Retina (tissue), 1 donor: ENCODE measurements at places on chromosomes 6 and 20.

- DNase-seq = peak; percentile 68
Measured at GRCh38 chr6:12291839-12292604, 1.9 kb downstream of the EDN1 start.

DNA sequence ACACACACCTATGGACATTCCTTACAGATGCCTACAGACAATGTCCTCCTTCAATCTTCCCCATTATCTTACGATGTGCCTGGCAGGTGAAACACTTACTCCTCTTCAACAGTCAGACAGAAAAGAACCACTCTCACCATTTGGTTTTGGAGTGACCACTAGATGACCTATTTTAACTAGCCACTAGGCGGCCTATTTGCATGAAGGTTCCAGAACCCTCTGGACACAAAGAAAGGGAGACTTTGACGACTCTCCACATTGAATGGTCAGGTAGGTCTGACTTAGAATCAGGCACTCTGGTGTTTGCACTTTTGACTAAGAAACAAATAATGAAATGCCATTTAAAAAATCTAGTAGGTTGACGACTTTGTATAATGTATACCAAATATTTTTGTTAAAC, 42.0 kb downstream of the PNLDC1 start:
- no peak for DNase-seq

DNA sequence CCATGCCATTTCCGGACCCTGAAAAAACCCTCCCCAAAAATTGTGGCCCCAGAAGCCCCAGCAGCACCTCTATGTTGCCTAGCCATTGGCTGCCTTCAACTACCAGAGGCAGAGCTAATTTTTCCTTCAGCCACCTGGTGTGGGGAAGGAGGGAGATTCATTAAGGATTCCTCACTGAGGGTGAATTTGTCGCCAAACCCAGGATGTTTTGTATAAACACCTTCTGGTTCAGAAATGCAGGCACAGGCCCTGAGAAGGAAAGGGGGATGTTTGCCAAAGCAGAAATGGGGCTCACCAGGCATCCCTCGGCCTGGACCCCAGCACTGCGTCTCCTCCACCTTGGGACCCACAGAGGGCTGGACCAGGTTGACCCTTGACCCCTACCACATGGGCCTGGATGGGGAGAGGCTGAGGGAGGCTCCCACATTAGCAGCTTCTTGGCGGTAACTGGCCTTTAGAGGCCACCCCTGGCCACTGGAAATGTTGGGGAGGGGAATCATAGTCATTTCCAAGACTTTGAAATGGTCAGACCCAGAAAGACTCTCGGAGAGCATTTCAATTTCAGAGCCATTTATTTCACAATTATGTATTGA, 1.8 kb upstream of the PDRG1 start:
- no peak for DNase-seq

- DNase-seq = no peak
Measured at GRCh38 chr6:157203312-157203744, 120.0 kb downstream of the TMEM242 start.

DNA sequence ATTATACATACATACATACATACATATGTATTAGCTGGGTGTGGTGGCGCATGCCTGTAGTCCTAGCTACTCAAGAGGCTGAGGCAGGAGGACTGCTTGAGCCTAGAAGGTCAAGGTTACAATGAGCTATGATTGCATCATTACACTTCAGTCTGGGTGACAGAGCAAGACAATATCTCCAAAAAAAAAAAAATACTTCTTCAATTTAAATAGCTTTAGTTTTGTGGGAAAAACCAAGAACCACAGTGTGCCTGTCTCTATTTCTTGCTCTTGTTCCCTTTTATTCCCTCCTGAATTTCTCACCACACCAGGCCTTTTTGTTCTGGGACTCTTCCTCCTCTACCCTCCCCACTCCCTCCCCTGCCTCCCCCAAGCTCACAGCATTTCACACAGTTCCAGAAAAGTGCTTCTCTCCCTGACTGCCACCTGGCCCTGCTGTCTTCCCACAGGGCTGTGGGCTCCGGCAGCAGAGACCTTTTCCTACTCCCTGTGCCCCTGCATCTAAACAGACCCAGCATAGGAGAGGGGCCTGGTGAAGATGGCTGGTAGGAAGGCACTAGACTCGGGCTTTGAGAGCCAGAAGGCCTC, 1.3 kb downstream of the C20orf203 start:
- DNase-seq = no peak

DNA sequence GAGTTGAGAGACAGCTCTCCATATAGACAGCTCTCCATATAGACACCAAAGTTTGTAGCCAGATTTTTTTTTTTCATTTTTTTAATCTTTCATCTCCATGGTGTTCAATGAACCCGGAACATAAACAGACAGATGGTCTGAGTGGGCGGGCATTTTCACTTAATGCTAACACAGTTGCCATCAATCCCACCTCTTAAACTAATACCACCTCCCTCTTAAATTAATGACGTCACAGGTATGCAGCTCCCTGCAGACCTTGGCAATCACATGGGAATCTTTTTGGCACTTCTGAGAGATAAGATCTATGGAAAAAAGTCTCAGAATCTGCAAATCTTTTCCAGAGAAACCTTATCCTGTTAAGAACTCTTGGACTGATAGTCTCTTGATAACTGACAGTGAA, 43.2 kb downstream of the PFDN4 start:
- DNase-seq = no peak

DNA sequence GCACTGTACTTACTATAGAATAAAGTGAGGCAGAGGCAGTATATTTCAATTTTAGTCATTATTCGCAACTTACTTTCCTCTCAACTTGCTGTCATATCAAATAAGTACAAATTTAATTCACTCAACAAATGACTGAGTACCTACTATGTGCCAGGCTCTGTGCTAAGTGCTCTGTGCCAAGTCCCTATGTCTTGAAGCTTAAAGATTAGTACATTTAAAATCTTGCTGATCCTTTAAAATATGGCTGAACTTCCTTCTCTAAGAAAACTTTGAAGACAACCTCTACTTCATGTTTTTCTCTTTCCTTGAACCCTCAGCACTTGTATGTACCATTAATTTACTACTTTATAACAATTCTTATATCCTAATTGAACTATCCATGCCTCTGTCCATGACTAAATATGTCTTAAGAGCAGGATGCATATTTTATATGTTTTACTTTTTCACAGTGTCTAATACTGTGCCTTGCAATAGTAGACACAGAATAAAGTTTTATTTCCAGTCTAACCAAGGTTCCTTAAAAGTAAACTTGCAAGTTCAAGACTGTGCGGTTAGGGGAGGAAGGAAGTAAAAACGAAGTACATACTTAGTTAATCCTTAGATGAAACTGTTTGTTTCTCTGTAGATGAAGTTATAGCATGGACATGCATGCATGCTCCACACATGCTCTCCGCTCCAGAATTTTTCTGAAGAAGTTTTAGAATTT, 10.0 kb upstream of the LATS1 start:
- DNase-seq = no peak

- DNase-seq = no peak
Measured at GRCh38 chr20:31559704-31560093, 45.4 kb upstream of the ID1 start.

DNA sequence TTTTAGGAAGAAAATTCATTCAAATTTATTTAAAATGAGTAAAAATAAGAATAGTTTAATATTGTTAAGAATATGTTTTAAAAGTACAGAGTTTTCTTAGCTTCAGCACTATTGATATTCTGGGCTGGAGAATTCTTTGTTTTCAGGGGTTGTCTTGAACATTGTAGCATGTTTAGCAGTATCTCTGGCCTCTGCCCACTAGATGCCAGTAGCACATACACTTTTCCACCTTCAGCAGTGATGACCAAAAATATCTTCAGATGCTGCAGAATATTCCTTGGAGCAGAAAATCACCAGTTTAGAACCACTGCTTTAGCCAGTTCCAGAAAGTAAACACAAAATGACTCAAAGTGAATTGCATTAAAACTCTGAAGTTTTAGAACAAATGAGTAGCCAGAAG, 19.4 kb upstream of the SDHAF4 start:
- DNase-seq = no peak

GRCh38 chr20:18722371-18722770, 91.2 kb upstream of the SCP2D1 start:
- DNase-seq = no peak

DNA sequence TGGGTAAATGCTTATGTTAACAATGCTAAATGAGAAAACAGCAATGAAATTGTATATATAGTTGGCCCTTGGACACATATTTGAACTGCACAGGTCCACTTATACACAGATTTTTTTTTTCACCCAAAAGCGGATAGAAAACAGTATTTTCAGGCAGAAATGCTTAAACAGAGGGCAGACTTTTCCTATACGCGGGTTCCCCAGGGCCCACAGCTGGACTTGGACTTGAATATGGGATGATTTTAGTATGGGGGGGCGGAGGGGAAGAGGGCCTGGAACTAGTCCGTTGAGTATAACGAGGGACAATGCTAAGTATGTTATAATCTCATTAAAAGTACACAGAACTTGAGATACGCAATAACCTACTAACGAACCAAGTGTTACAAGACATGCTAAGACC, 1.1 kb upstream of the PRSS35 start:
- DNase-seq = no peak

DNA sequence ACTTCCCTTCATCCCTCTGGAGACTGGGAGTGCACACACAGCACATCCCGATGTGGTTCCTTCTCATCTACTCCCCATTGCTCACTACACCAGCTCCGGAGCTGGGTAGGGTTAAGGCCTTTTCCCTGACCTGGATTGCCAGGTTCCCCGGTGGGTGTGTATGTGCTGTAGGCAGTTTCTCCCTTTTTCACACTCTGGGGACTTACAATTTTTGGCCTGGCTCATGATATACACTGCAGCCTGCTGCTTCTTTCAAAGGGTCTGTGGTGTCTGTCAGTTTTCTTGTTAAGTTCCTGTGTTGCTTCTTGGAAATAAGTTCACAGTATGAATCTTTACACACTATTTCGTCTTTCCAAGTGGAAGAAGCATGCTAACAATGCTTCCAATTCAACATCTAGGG, 405.5 kb downstream of the UTRN start:
- no peak for DNase-seq

GRCh38 chr6:95232446-95232845, 344.9 kb upstream of the MANEA start:
- DNase-seq = no peak

GRCh38 chr20:36399969-36400545, 93.9 kb downstream of the DLGAP4 start:
- DNase-seq = no peak
